ENCODE measurements at places on chromosomes 5 and 9.

- no peak for DNase-seq
Observed at GRCh38 chr5:71986101-71986500, 121.2 kb upstream of the MAP1B start.

- DNase-seq, result peak; percentile 46
Observed at GRCh38 chr5:174311531-174312269, 266.2 kb downstream of the NSG2 start.

GRCh38 chr9:126412905-126413304, 86.3 kb downstream of the MVB12B start:
- DNase-seq, result no peak

- no peak for DNase-seq
Observed at GRCh38 chr5:6843335-6843734, 130.1 kb downstream of the TENT4A start.

- no peak for DNase-seq
Observed at GRCh38 chr5:176166427-176166826, 71.8 kb upstream of the SIMC1 start.

GRCh38 chr9:99690573-99690972, 131.1 kb upstream of the NR4A3 start:
- DNase-seq, result no peak

DNA sequence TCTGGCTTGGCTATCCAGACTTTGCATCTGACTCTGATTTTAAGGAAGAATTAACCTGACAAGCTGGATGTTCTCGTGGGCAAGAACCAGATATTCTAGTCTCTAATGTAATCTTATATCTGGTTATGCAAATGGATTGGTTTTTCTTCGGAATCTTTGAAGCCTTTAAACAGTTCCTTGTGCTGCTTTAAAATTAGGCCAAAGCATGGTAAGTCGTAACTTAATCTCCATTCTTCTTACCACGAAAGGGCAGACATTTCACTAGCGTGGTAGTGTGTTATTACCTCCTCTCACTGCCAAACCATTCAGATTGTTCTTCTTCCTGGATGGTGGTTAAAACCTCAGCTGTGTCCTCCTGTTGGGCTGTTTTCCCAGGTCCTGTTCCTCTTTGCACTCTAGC, 34.1 kb upstream of the TTC23L start:
- DNase-seq, result peak; percentile 24

GRCh38 chr5:86461169-86461956, 156.4 kb upstream of the COX7C start:
- DNase-seq, result peak; percentile 7

- DNase-seq, result peak; percentile 95
Observed at GRCh38 chr5:172361566-172362238, 78.1 kb upstream of the UBTD2 start.

- DNase-seq, result no peak
Observed at GRCh38 chr9:7347556-7347955, 452.0 kb downstream of the DMAC1 start.

- no peak for DNase-seq
Observed at GRCh38 chr5:157159209-157159751, 6.8 kb downstream of the GARIN3 start.

GRCh38 chr5:77177576-77177975, 32.9 kb upstream of the PDE8B start:
- no peak for DNase-seq

DNA sequence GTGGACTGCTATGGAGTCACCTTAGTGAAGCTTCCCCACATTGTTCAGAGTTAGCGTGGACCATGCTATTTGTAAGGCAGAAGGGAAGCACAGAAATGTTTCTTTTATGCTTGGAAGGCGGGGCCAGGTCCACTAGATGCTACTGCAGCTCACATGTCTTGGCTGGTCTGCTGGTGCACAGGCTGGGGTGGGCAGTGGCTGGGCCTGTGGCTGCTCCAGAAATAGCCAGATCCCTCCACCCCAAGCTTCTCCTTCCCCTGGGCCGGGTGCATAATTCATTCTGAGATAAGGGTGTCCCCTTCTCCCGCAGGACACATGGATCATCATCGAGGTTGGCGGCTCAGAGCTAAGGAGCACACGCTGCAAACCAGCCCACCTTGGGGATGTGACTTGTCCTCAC, 14.5 kb upstream of the SEMA4D start:
- DNase-seq, result no peak

DNA sequence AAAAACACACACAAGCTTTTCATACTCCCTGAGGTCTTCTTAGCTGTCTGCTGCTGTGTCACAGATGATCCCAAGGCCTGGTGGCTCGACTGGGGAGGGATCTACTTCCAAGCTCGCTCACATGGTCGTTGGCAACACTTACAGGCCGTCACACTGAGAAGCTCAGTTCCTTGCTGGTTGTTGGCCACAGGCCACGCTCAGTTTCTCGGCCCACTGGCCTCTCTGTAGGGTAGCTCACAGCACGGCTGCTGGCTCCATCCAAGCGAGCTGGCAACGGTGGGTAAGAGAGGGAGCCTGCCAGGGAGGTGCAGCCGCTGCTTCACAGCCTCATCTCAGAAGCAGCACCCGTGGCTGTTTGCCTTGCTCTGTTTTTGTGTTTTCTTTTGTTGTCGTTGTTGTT, 43.8 kb upstream of the GFPT2 start:
- DNase-seq, result no peak

GRCh38 chr5:17235731-17236330, 18.4 kb downstream of the BASP1 start:
- DNase-seq, result peak; percentile 65

GRCh38 chr5:173866858-173867679, 21.1 kb upstream of the CPEB4 start:
- DNase-seq, result no peak

DNA sequence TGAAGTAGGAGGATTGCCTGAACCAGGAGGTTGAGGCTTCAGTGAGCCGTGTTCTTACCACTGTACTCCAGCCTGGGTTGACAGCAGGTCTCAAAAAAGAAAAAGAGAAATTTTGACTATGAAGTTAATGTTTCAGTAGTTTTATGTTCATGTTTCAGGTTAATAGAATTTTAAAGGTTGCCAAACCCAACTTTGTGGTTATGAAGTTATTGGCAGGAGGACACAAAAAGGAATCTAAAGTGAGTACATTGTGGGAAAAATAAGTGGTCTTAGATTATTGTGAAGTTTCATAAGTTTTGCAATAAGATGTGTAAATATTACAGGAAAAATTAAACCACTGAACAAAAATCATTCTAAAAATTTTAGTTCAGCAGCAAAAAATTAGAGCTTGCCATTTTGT, 78.6 kb downstream of the GOLM1 start:
- DNase-seq, result peak; percentile 48

DNA sequence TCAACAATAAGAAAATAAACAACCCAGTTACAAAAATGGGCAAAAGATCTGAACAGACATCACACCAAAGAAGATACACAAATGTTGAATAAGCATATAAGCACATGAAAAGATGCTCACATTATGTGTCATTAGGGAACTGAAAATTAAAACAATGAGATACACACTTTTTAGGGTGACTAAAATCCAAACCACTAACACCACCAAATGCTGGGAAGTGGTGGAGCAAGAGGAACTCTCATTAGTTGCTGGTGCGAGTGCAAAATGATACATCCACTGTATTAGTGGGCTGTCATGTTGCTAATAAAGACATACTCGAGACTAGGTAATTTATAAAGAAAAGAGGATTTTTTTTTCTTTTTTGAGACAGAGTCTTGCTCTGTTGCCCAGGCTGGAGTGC, 329.1 kb downstream of the TMEM38B start:
- no peak for DNase-seq

- no peak for DNase-seq
Observed at GRCh38 chr5:164741376-164741775, 1236.0 kb downstream of the MAT2B start.

DNA sequence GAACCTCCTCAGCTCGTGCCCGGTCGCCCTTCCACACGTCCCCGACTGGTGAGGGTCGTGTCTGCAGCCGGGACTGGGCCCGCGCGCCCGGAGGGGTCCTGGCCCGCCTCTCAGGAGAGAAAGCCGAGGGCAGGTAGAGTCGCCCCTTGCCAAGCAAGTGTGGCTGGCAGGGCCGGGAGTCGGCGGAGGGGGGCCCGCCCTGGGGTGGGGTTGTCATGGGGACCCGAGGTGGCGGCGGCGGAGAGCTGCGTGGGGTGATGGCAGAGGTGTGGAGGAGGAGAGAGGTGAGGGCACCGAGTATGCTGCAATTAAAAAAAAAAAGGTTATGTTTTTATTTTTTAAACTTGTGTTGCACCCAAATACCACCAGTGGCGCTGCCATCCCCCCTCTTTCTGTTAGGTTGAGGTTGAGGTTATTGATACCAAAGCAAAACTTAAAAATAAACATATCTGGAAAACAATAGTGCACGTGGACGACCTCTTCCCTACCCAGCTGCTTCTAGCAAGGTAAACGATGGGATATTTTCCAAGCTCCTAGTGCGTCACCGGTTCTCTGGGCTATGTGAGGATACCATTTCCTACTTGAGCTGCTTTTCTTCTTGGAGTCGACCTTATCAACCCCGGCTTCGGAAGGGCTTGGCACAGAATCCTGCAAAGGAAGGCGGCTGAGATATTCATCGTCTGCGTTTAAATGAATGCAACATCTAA, 660 bp downstream of the SCAMP1 start:
- DNase-seq, result peak; percentile 64

- DNase-seq, result peak; percentile 22
Observed at GRCh38 chr9:129309906-129310305, 131.8 kb upstream of the IER5L start.

GRCh38 chr9:96169901-96170300, 132.1 kb downstream of the HSD17B3 start:
- DNase-seq, result no peak

- no peak for DNase-seq
Observed at GRCh38 chr5:85278193-85278592, 893.5 kb upstream of the EDIL3 start.

DNA sequence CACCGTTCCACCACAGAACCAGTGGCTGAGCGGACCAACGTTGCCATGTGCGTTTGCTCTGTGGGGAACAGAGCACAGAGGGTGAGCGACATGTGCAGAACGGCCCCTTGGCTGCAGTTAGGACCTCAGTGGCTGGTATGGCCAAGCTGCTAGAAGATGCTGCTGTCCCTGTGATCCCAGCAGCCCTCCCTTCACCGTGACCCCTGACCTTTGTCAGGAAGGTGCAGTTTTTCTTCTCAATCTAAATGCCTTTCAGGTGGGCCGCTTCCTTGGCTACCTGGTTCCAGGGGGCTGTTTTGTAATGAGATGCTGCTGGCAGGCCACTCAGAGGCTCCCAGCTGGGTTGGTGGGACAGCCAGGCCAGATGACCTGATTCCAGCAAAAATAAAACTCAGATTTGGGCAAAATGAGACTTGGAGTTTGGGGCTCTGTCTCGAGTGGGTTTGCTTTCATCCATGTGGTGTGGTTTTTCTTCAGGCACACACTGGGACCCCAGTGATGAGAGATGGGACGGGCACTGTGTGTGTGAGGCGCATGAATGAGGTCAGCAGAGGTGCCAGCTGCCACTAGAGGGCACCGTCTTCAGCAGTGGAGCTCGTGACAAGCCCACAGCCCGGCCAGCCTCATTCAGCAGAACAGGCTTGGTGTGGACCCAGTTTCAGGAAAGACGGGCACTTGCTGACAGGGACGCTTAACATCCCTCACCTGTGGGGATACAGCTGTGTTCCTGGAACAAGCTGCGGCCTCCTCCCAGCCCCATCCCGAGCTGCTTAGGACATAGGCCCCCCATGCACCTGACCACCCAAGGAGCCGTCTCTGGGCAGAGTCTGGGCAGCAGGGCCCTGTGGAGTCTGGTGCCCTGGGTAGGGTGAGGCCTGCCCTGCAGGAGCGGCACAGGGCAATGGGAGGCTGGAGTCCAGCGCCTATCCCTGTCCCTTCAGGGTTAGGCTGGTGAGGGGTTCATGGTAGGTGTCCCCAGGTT, 4.1 kb downstream of the MRPS2 start:
- peak; percentile 65 for DNase-seq

- no peak for DNase-seq
Observed at GRCh38 chr9:96343515-96344360, 39.8 kb downstream of the SLC35D2 start.

DNA sequence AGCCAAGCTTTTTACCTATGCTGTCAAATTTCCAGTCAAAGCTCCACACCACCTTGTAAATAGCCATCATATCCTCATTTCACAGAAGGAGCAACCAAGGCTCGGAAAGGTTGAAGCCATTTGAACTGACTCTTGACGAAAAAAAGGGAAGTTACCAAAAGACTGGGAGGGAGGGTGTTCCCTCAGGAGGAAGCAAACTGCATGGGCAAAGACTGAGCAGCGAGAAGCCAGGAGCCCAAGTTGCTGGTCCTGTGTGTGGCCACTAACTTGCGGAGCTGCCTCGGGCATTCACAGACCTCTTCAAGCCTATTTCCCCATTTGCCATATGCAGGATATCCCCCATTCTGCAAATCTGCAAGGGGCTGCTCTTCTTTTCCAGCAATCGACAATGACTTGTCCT, 37.4 kb downstream of the TTLL11 start:
- no peak for DNase-seq

DNA sequence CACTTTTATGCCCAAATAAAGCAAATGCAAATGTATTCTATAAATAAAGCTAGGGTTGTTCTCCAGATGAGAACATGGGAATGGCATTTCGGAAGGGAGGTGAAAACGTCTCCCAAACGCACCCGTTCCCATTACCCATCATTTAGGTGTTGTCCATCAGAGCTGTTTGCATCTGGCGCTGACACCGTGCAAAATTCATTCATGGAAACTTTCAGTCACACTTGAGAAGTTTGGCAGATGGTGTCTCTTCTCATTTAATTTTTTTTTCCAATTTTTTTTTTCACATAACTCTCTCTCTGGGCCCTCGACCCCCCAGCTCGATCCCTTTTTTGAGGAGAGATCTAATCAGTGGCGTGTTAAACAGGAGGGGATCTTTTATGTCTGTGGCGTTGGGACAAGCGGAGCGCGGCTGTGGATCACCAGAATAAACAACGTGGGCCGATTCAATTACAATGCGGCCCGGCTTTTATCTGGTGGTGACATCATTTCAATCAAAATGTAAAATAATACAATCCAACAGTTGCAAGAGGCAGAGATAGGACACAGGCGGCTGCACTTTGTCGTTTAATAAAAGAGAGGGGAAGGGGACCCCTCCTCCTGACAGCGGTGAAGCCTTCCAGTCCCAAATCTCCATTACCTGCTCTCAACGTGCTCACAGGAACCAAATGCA, 246.1 kb upstream of the IRX4 start:
- DNase-seq, result no peak

Data from iris pigment epithelial cell (primary cell).